HepG2 (cell line): ENCODE measurements at places on chromosomes 12 and 14. TPM values are rescaled to one million over a fixed set of nuclear protein-coding genes. Genes with fewer than 3 reads are reported as not detected.
A peak's percentile ranks its signal among the peaks of the same experiment; 100 is the strongest.

DNA sequence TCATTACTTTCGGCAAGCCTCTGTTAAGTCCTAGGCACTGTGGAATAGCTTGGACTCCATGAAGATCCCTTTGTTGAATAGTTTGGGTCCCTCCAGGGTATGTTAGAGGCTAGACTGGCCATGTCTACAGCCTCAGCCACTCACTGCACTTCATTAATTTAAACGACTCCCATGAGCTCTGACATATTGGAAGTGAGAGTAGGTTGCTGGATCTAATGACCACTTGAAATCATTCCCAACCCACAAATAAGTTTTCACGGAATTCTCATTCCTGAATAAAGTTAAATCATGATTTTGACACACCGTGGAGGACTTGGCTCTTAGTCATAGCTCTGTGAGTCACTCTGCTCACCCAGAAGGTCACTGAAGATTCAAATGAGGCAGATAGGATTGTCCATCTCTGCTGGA, 21.4 kb upstream of the APPL2 start:
- no peak for DNase-seq

- DNase-seq = no peak
Measured at GRCh38 chr14:91968280-91968679, 20.8 kb upstream of the FBLN5 start.

DNA sequence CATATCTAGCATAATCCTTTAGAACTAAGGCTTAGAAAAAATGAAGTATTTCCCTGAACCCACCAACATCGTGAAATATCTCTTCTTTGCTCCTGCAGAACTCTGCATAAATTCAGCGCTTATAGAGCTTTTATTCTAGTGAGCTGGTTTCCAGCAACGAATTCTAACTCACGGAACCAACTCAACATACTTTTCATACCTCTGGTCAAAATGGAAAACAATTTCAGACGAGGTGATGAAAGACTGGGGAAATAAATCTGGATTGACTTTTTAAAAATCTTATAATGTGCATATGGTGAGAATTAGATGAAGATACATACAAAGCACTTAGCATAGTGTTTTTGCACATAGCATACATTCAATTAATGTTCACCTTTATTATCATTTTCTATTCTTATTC, 62.6 kb upstream of the BBS10 start:
- no peak for DNase-seq

DNA sequence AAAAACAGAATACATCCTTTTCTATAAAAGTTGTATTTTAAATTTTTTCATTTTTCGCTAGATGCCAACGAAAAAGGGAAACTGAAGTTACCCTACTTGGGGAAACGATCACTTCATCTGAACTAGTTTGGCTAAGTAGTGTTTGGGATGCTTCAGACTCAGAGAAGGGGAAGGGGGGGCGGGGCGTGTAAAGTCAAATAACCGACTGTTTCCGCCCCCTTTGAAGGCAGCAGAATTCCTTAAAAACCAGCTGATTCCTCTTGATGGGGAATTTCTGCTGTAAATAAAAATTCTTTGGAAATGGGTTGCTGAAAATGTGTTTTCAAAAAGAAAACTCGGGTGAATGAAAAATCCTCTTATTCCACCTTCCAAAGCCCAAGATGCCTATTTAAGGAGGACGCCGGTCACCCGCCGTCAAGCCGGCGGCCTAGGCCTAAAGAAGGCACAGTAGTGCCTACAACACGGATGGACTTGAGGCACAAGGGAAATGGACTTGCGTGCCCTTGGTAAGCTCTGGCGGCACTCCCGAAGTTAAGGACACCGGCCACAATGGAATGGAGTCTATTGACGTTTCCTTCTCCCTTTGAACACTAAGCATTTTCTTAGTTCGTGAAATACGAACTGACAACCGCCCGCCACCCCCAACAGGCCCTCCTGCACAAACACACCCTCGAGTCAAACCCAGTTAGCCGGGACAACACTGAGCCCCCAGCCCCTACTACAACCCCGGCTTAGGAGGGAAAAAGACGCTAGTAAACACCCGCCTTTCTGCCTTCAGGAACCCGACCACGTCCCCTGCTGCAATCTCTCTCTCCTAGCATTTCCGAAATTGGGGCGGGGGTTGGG, 1.9 kb downstream of the ATXN2 start:
- peak; percentile 70 for DNase-seq

DNA sequence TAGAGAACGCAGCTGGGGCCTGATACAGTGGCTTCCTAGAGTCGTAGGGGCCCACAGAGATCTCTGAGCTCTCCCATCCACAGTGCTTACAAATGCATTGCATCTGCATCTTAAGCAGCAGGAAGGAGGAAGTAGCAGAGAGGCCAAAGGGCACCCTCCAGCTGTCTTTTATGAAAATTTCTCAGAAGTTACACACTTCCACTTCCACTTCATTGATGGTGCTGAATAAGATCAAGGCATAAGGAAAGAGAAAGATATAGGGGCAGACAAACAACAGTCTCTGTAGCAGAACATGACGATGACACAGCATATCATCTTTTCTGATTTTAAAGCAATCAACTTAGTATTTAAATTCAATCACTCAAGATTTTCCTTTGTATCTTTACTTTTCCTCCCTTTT, 51.6 kb upstream of the ABCC9 start:
- no peak for DNase-seq

GRCh38 chr14:21169573-21169972, 13.7 kb upstream of the OR5AU1 start:
- DNase-seq = no peak

DNA sequence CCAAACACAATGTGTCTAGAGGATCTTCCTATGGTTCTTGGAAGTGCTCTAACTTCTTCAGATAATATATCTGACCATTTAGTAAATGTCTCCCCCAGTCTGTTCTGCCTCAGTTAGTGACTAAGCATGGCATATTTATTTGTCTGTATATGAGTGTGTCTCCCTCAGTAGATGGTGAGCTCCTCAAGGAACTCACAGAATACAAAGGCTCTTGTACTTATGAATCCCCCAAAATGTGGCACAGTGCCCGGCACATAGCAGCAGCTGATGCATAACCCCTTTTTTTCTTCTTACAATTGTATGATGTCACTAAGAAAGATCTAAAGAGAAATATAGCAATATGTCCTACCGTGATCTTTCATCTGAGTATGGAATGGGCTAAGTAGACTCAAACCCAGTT, 264.7 kb upstream of the PRICKLE1 start:
- DNase-seq = no peak

DNA sequence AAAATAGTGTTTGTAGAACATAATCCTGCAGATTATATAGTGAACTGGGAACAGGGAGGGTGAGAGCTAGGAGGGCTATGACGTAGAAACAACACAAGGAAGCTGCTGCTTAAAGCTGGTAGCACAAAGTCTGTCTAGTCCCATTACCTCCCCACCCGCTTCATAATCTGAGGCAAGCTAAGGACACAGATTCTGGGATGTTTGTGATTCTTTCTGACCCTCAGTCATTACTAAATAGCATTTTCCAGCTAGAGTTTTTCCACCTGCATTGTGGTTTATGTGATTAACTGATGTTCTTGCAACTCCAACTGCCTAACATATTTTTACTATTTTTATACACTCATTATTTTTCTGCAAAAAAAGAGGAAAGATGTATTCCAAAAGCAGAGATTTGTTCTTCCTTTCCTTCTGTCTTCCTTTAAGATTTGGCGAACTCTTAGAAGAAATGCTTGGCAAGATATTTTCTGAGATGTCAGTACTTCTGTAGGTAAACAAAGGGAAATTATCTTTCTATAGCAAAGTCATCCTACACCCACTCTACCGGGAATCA, 293.2 kb upstream of the FAR2 start:
- DNase-seq = no peak

DNA sequence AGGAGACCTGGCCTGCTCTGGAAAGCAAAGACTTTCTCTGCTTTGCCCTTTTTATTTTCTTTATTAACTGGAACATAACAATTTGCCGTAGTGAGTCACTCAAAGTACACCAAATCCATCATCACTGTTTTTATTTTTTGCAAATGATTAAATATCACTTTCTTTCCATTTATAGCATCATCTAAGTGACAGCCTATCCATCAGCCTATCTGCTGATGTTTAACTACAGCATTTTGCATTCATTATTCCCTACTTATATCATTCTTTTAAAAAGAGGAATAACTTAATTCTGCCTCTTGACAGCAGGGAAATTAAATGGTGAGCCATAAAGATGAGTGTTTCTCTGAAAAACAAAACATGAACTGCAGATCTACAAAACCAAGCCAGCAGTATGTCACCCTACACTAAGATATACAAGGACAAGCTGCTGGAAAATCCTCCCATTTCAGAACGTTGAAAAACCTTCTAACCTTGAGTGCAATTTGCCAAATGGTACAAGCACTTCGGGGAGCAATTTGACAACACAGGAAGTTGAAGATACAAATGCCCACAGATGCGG, 821.3 kb upstream of the TMEM132C start:
- DNase-seq = no peak

GRCh38 chr12:45357539-45358417, 141.9 kb downstream of the ANO6 start:
- peak; percentile 6 for DNase-seq

GRCh38 chr12:7042842-7043241, 17.7 kb upstream of the C1S start:
- peak; percentile 34 for DNase-seq

DNA sequence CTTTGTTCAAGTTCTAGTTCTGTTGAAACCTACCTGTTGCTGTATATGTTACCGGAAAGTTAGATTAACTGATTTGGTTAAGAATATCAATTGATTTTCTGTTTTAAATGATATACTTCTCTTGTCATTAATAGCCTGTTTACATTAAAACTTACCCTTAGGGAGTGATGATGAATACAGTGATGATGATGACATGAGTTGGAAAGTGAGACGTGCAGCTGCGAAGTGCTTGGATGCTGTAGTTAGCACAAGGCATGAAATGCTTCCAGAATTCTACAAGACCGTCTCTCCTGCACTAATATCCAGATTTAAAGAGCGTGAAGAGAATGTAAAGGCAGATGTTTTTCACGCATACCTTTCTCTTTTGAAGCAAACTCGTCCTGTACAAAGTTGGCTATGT, 33.0 kb downstream of the CAND1 start:
- no peak for DNase-seq

DNA sequence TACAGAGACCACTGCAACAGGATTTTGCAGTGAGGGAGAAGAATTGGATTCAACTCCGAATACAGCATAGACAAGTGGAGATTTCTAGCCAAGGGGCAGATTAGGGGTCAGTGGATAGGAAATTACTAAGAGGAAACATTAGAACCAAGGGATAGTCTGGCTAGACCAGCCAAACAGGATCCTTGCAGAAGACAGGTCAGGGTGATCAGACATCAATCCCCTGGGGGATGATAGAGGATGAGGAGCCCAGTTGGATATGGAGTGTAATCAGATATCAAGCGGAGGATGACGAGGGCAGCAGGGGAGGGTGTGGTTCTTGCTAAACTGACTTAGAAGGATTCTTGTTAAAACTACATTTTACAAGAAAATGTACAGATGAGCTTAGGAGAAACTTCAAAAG, 424.4 kb downstream of the DAD1 start:
- DNase-seq = no peak

- DNase-seq = no peak
Measured at GRCh38 chr14:94427016-94427613, 25.5 kb downstream of the SERPINA11 start.

DNA sequence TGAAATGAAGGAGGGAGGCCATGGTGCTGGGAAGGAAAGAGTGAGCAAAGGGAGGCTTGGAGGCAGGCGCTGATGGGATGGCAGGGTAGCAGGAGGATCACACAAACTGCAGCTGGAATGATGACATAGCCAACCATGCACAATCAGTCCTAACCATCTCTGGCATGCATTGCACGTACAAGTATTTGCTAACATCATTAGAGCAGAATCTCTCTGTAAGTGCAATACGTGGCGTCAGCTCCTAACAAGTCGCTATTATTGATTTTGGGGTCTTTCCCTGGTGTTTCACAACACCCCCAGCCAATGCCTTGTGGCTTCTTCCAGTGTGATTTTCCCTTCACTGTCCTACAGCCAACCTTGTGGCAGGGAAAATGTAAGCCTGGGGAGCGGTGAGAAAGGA, 18.5 kb downstream of the BDKRB1 start:
- DNase-seq = no peak

GRCh38 chr12:87274594-87275245, 754.5 kb downstream of the C12orf50 start:
- DNase-seq = no peak

- DNase-seq = peak; percentile 54
Measured at GRCh38 chr14:37583358-37584210, 11.5 kb downstream of the FOXA1 start.

- DNase-seq = no peak
Measured at GRCh38 chr12:101174541-101174940, 35.5 kb downstream of the SLC5A8 start.

DNA sequence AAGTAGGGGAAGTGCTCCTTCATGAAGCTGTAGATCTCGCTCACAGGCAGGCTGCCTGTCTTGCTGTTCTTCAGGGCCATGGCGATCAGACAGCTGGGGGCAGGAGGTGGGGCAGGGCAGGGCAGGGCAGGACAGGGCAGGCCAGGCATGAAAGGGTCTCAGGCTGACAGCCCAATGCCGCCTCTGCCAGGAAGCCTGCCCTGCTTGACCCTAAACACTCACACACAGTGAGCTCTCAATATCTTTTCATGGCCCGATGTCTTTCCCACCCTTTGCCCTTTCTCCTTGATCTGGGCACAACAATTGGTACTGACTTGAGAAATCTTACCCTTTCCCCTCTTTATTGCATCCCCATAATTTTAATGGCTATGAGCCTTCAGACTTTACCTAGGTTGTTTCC, 22.4 kb downstream of the FOXN4 start:
- DNase-seq = no peak

- no peak for DNase-seq
Measured at GRCh38 chr14:104296388-104297312, 158.3 kb downstream of the KIF26A start.

GRCh38 chr12:31029916-31030562, 43.6 kb upstream of the DDX11 start:
- no peak for DNase-seq

- peak; percentile 87 for DNase-seq
Measured at GRCh38 chr12:103838254-103838914, 2.6 kb downstream of the NT5DC3 start.

DNA sequence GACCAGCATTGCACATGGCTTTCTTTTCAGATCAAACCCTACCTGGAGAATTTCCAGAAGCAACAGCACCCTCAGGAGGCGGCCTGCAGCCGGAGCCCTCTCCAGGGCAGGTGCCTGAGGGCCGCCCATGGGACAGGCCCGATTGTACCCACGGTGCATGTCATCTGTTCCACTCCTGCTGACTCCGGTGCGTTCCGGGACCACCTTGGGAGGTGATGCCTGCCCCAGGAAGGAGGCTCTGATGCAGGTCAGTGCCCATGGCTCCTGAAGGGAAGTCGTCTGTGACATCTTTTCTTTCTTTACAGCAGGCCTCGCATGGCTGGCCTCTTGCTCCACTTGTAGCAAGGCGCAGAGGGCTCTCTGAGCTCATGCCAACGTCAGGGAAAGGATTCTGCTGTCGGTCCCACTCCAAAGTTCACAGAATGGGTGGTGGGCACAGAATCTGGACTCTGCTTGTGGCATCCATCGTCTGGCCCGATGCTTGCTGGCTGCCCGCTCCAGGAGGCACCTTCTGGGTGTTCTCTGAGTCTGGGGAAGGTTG, 160.7 kb upstream of the RTL1 start:
- no peak for DNase-seq

Gene SLCO1B3
- 0.24 TPM in 1 of 2 replicates, not detected in the other for polyA plus RNA-seq

Gene PTPRR
- not detected in 2 replicates for polyA plus RNA-seq

Gene SAMD15
- 0.09 TPM in 2 replicates for polyA plus RNA-seq

Gene SOX5
- polyA plus RNA-seq = 17.9 and 18.5 TPM in 2 replicates

Gene SLCO1B1
- polyA plus RNA-seq = not detected in 2 replicates

Gene TMEM63C
- 0.17 and 0.59 TPM in 2 replicates for polyA plus RNA-seq

Gene ACOT4
- polyA plus RNA-seq = 0.05 TPM in 1 of 2 replicates, not detected in the other

Gene ZNF385A
- 0.31 and 0.67 TPM in 2 replicates for polyA plus RNA-seq

Gene SMCO2
- polyA plus RNA-seq = 0.15 and 0.35 TPM in 2 replicates

Gene CLEC4A
- polyA plus RNA-seq = 0.50 and 0.55 TPM in 2 replicates

Gene CCDC63
- polyA plus RNA-seq = not detected in 2 replicates

Gene TMEM179
- not detected in 2 replicates for polyA plus RNA-seq

Gene PLEKHG7
- not detected in 2 replicates for polyA plus RNA-seq
